ENCODE measurements at places on chromosomes 7 and 10.

DNA sequence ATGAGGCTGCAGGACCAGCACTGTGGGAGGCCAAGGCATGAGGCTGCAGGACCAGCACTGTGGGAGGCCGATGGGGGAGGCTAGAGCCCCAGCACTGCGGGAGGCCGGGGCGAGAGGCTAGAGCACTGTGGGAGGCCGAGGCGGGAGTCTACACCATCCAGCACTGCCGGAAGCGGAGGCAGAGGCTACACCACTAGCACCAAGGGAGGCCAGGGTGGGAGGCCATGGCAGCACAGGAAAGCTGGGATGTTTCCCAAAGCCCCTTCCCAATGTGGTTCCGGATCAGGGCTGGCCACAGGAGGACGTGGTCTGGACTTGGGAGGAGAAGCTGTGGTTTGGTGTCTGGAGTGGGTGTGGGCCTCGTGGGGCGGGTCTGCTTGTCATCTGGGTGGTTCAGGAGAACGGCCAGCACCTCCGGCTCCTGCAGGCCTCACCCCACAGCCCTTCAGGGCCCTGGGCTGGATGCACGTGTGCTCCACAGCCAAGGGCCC lies 43.6 kb downstream of the PDGFA start:
- no peak for DNase-seq

DNA sequence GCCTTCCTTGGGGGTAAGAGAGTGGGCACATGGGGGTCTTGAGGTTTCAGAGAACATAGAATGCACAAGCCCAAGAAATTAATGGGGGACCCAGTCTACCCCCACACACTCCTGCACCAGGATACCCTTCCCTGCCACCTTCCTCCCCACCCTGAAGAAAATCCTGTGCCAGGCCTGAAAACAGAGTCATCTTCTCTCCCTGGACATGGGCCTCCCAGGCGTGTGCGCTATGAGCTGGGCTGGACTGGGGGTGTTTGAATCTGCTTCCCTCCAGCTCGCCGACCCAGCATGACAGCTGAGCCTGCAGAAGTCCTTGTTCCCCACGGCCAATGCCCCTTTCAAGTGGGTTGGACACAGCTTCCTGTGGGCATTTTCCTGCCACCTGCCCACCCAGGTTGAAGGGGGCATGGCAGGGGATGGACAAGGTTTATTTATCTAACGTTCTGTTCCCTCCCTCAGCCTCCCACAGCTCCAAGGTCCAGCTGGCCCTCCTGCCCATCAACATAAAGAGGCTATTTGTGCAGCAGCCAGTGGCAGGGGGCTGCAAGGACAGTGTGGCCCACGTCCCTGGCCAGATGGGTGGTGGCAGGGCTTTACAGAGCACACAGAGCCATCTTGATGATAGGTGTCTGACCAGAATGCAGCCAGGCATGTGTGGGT lies 141.0 kb downstream of the SH3PXD2A start:
- no peak for DNase-seq

GRCh38 chr10:76139431-76139830 lies 708.0 kb downstream of the LRMDA start:
- DNase-seq = no peak

GRCh38 chr10:121096617-121097431 lies 245.7 kb downstream of the WDR11 start:
- DNase-seq = no peak

GRCh38 chr7:30001998-30002397 lies 12.4 kb upstream of the SCRN1 start:
- DNase-seq = no peak

GRCh38 chr10:66811211-66811610 lies 114.6 kb upstream of the LRRTM3 start:
- no peak for DNase-seq

DNA sequence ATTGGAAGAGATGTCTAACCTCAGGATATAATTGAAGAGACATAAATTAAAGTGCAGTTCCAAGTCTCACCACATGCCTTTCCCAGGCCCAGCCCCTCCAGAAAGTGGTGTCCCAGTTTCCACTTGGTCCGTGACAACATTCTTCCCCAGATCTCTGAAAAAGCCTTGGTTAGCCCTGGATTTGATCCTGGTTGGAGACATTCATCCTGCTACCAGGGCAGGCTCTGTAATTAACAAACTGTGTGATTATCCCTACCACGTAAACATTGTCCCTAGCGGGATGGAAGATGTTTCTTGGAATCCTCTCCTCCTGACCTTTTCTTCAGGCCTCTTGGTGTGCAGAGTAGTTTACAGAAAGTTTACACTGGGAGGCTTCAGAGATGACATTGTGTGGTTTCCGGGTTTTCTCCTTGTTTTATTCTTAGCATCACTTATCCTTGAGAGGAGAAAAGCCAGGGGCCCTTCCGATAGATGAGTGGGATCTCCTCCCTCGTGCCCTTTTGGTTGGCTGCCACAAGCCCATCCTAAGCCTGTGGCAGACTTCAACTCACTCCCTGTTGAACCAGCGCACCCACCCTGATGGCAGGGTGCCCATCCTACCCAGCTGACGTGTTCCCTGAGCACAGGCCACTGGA lies 83.8 kb downstream of the COL13A1 start:
- DNase-seq = no peak

GRCh38 chr7:4873071-4873944 lies 10.2 kb downstream of the RADIL start:
- DNase-seq = no peak

DNA sequence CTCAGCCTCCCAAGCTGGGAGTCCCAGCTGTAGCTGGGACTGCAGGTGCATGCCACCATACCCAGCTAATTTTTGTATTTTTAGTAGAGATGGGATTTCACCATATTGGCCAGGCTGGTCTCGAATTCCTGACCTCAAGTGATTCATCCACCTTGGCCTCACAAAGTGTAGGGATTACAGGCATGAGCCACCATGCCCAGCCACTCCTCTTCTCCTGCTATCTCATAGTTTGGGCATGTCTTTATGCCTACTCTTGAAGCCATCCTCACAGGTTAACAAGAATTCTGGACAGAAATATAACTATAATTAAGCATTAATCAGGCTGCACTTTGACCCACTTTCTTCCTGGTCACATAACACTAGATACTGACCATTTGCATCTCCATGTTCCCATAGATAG lies 28.6 kb upstream of the C10orf67 start:
- no peak for DNase-seq

GRCh38 chr10:22437620-22438588 lies 92.6 kb downstream of the SPAG6 start:
- DNase-seq = no peak

- DNase-seq = no peak
These were observed 337.6 kb downstream of the FRMD4A start for GRCh38 chr10:13993169-13993568.

DNA sequence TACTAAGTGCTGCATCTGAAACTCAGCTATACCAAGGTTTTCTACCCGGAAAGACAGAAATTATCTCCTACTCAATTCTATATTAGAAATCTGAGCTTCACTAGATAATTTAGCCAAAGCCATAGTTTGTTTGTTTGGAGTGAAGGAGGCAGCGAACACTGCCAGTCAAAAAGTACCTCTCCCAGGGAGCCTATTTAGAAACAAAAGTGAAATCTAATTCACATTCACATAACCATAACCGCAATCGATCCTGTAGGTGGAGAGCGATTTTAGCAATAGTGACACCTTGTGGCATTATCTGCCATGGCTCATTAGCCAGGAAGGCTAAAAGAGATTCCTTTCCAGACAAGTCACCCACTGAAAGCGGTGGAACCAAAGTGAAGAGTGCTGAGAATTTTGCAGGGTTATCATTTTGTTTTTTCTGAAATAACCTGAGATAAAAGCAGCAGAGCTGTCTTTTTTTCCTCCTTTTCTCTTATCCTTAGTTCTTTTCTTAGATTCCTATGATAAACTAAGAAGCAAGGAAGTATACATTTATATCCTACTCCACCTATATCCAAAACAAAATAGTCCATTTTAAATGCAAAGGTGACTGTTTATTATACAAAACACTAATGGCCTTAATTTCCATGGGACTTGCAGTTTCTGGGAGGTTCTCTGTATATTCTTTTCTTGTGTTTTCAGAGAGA lies 83.7 kb upstream of the BET1 start:
- peak; percentile 10 for DNase-seq

DNA sequence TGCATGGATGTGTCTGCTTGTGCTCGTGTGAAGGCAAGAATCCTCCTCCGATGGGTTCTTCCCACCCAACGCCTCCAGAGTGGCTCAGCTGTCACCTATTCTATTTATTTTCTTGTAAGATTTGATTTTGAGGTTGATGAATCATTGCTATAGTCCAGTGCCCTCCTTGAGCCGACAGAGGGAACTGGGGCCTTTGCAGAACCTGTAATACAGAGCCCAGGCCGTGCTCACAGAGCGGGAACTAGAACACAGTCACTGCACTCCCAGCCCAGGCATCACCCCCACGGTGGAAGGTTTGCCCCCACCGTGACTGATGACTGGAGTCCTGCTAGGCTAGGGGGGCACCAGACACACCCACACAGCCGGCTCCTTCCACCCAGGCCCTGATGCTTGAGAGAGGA lies 2.0 kb downstream of the RARRES2 start:
- DNase-seq = no peak

- DNase-seq = no peak
These were observed 89.6 kb downstream of the VTI1A start for GRCh38 chr10:112536663-112537062.

GRCh38 chr10:15385552-15386455 lies 14.7 kb upstream of the FAM171A1 start:
- no peak for DNase-seq

- DNase-seq = no peak
These were observed 14.1 kb upstream of the DDIT4 start for GRCh38 chr10:72259491-72260238.

DNA sequence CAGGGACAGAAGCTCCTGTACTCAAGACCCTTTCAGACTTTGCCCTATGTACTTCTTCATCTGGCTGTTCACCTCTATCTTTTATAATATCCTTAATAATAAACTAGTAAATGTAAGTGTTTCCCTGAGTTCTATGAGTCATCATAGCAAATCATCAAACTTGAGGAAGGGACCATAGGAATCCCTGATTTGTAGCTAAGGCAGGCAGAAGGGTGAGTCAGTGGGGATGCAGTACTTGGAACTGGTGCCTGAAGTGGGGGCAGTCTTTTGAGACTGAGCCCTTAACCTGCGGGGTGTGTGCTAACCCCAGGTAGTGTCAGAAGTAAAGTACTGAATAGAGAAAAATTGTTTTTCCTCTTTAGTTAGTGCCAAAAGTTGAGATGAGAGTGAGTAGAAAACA lies 6.2 kb upstream of the TMEM243 start:
- DNase-seq = no peak

GRCh38 chr10:15112657-15113056 lies 15.5 kb downstream of the RPP38 start:
- no peak for DNase-seq

DNA sequence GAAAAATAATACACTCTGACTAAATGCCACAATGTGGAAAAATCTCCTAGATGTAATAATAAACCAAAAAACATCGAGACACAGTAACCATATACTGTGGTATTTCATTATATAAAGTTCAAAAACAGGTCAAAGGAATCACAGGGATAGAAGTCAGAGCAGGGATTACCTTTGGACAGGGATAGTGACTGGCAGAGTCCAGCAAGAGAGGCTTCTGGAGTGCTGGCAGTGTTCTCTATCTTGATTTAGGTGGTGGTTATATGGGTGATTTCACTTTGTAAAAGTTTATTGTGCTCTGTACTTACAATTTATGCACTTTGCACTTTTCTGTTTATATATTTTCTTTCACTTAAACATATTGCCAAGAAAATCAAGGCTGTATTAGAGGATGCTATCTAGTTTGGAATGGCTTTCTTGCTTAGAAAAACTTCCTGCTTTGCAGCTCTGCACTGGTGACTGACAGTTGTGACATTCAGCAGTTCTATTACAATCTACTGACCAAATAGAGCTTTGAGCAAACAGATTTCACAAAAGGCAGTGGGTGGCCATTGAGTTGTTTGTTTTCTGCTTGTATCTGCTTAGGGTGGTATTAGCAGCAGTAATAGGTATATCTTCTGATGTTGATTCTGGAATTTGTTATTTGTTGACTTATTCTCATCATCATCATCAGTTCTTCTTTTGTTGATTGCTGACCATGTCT lies 263.6 kb upstream of the LRGUK start:
- no peak for DNase-seq

DNA sequence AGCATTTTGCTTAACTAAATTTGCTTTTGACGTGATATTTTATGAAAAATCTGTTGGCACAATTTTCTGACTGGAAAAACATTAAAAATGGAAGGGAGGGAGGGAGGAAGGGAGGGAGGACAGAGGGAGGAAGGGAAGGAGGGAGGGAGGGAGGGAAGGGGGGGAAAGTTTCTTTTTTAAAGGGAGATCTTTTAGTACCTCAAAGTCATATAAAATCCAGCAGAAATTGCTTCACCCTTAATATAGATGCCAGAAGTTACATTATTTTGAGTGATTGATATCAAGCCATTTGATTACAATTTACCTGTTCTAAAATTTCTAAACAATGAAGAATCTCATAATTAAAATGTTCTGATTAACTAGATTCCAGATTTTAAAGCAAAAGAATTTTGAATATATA lies 68.9 kb downstream of the CABCOCO1 start:
- no peak for DNase-seq

- DNase-seq = no peak
These were observed 139.7 kb upstream of the PTER start for GRCh38 chr10:16297069-16297468.

- DNase-seq = no peak
These were observed 81.7 kb downstream of the DLG5 start for GRCh38 chr10:77844713-77845445.

DNA sequence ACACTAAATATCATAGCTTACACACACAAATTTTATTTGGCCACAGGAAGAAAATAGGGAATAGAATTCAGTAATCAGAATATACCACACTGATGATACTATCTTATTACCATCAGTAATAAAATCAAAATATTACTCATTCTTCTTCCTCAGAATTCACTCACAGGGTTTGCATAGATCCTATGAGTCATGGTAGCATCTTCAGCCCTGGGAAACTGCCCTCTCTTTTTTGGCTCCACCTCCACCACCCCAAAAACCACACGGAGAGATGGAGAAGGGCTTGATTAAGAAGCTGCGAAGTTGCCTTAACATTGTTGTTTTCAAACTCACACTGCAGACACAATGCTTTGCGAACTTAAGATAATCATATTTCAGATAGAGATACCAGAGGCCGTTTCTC lies 154.1 kb upstream of the AHR start:
- peak; percentile 7 for DNase-seq

- no peak for DNase-seq
These were observed 149.7 kb downstream of the OAT start for GRCh38 chr10:124268976-124269375.

GRCh38 chr7:157719008-157719682 lies 382.3 kb downstream of the DNAJB6 start:
- no peak for DNase-seq

DNA sequence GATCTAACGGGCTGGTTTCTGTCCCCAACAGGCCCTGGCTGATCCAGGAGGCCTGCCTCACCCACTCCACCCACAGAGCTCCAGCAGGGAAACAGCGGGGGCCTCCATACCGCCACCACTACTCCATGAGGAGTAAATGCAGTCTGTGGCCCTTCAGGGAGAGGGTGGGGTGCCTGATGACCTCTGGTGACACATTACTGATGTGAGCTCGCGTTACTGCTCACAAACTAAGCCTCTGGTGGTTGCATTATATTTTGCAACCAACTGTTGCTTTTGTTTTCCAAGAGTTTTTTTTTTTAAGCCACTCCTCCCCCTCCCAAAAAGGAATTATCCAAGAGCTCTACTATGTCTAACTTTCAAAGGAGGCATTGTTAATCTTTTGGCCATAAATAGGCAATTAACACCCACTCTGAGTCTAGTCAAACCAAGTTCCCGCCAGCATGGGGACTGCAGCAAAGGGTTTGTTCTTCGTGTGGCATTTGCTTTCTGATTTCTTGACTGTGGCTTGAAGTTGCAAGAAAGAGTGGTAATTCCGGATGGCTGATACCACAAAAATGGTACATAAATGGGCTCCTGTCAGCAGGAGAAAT lies 72.6 kb downstream of the FAM53B start:
- DNase-seq = no peak
